NCI-H2171 (cell line): ENCODE measurements at places on chromosomes 4 and X.

GRCh38 chr4:146098397-146098796, 77.1 kb upstream of the LSM6 start:
- no peak for DNase-seq

GRCh38 chr4:115229873-115230272, 116.5 kb upstream of the NDST4 start:
- DNase-seq: no peak

GRCh38 chr4:147011411-147011810, 65.7 kb upstream of the TTC29 start:
- no peak for DNase-seq

DNA sequence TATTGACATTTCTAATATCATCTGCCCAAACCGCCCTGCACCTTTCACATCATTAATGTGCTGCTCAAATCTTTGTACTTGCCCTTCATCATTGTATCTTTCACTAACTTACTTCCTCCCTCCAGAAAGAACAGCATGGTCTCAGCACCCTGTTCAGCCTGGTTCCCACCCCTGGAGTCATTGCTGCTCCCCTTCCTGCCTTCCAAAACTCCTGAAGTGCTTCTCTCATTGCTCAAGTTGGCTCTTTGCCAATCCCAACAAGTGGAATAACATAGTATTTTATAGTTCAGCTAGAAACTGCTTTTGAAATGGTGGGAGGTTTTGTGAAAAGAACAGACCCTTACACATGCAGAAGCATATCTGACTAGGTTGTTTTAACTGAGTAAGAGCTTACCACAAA, 14.0 kb upstream of the TTC29 start:
- DNase-seq: no peak
